ENCODE measurements at places on chromosomes 12 and 14.

GRCh38 chr14:75724414-75725204 is 63.6 kb downstream of the TTLL5 start:
- DNase-seq = no peak

DNA sequence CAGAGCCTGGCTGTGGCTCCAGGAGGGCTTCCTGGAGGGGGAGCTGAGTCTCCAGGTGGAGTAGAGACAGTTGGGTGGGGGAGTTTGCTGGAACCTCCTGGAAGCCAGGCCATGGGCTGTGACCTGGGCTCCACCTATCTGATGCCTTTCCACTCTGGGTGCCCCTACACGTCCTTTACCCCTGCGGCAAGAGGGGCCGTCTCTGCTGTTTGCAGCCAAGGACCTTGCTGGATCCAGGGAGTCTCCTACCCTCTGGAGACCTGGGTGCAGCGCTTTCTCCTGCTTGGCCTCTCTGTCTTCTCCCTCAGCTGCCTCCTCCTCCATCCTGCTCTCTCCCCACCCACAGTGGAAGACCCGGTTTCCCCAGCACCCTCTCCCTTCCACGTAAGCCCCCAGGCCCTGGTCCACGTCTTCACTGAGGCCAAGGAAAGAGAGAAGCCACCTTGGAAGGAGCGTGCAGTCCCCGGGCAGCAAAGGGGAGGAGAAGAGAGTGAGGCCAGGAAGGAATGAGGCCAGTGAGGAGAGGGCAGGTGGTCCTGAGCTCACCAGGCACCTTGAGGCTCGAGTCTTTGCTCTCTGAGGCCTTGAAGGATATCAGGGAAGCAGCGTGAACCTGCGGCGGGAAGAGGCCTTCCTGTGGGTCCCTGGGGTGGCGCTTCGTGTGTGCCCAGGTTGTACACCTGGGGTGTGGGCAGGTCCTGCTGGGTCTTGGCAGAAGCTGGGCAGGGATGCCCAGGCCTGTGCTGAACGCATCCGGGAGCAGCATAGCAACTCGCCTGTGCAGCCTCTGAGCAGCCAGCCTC is 294.3 kb upstream of the RTL1 start:
- DNase-seq = no peak

DNA sequence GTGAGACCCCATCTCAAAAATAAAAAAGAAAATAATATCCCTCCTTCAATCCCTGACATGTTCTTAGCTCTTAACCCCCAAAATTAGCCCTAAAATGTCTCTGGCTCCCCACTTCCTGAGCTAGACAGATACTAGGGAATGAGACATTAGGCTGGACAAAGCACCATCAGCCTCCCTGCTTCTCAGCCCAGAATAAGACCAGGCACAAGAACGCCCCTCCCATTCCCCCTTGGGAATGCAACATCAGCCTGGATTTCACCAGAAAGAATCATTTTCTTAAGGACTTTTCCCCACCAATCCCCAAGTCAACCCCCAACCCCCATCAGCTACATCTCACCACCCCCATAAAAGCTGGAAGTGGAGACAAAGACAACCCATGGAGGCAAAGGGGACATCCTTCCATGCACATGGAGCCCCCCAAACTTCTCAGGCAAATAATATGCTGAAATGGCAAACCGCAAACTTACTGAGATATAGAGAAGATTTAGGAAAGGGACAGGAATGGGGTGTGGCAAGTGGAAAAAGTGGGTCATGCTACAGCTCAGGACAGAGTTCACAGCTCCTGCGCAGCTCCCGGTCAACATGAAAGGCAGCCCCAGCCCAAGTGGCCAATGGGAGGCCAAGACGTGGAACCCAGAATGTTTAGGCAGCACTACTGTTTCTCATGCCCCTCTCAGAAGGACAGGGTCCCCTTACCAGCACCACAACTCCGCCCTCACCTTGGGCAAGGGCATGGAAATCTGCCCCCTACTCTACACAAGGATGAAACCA is 2.7 kb downstream of the CHD4 start:
- no peak for DNase-seq

GRCh38 chr12:40921563-40922163 is 229.4 kb downstream of the CNTN1 start:
- no peak for DNase-seq

- no peak for DNase-seq
These were observed 125.4 kb downstream of the STXBP6 start for GRCh38 chr14:24924544-24924943.

DNA sequence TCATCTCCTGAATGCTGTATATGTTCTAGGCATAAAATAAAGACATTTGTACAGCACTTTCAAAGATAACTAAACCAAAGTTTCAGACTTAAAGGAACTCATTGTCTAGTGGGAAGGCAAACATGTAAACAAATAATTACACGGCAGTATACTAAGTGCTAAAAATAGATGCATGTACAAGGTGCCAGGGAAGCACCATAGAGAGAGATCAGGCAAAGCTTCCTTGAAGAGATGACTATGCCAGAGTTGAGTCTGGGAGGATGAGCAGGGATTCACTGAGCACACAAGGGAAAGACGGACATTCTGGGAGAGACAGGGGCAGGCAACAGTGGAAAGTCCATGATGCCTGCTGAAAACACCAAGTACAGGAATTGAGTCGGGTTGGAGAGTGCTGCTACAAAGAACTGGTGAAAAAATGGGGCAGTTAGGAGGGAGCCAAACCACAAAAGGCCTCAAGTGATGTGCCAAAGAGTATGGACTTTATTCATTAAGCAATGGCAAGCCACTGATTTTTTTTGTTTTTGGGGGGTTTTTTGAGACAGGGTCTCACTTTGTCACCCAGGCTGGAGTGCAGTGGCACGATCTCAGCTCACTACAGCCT is 26.8 kb downstream of the ANKS1B start:
- no peak for DNase-seq

- DNase-seq = no peak
These were observed 166.3 kb upstream of the PTPRQ start for GRCh38 chr12:80277732-80278131.

DNA sequence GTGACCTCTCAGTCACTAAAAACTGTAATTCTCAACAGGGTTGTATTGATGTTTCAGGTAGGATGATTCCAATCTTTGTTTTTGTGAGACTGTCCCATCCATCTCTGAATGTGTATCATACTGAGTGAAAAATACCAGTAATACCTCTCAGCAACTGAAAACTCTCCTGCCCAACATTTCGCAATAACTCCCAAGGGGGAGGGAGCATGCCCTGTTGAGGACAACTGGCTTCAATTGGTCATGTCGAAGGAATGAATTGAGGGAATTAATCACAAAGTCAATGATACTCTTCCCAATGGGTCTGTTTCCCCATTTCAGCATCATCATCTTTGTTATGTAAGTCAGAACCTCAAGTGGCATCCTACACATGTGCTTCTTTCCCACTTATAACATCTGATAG is 102.4 kb upstream of the E2F7 start:
- no peak for DNase-seq

GRCh38 chr12:7868391-7868790 is 4.3 kb downstream of the SLC2A14 start:
- DNase-seq = no peak

GRCh38 chr12:88538250-88538649 is 42.0 kb downstream of the KITLG start:
- no peak for DNase-seq

GRCh38 chr12:66549050-66549389 is 129.9 kb downstream of the GRIP1 start:
- no peak for DNase-seq

DNA sequence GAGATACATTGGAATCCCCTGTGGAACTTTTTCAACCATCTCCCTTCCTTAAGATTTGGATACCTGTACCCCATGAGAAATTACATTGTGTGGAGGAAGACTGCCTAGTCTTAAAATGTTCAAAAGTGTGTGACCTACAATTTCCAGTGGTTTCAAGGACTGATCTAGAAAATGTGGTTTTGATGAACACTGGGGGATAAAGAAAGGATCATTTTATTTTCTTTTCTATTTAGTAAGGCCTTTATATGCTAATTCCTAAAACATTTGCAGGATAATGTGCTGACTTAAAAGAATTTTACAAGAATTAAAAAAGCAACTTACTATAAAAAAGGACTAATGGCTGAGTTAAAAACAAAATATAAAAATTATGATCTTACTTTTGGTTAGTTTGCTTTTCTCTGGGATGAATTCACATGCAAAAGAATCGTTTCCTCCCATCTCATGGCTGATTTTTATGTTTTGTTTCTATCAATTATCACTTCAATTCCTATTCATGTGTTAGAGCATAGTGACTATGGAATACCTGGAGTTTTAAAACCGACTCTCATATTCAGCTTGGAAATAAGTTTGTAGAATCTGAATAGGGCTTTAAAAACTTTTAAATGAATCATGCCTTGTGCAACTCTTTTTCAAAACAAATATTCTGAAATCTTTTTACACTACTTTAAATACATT is 39.9 kb upstream of the PYGL start:
- DNase-seq = no peak

DNA sequence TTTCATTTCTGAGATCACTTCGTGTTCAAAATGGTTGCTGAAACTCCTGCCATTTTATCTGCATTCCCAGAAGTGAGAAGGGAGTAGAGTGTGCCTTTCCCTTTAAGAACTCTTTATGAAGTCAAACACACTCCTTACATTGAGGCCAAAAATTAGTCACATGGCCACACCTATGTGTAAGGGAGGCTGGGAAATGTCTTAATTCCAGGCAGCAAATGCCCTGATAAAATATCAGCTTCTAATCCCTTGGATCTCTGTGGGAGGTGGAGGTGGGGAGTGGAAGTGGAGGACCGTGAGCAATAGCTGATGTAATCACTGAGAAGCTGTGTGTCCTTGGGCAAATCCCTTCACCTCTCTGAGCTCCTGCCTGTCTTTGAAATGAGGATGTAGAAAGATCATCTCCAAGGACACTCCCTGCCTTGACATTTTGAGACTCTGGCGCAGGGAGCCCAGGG is 22.7 kb upstream of the ANKRD9 start:
- no peak for DNase-seq

DNA sequence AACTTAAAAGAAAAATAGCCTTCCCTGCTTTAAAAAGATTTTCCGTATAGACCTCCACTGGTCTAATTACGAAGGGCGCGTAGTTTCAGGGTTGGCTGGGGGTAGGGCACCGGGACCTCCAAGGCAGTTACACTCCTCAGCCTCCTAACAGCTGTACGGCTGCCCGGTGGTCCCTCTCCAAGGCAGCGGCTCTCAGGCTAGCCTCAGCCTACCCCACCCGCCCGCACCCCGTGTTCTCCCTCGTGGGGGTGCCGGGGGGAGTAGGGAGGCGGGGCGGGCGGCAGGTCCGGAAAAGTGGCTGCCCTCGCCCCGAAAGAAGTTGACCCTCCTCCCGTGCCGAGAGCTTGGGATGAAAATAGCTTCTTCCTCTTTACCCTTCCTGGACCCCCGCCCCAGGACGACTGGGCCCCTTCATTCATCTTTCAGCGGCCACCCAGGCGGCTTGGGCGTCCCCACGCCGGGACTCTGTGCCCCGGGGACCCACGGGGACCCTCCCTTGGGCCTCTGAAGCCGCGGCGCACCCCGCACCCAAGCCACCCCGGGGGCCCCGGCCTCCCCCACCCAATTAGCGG is 991 bp upstream of the RCOR1 start:
- DNase-seq = no peak

GRCh38 chr12:120529641-120530417 is 871 bp upstream of the COQ5 start:
- DNase-seq = no peak

GRCh38 chr14:68333262-68333661 is 459.6 kb downstream of the ZFP36L1 start:
- no peak for DNase-seq

GRCh38 chr12:94262228-94263010 is 114.0 kb downstream of the PLXNC1 start:
- peak; percentile 95 for DNase-seq

DNA sequence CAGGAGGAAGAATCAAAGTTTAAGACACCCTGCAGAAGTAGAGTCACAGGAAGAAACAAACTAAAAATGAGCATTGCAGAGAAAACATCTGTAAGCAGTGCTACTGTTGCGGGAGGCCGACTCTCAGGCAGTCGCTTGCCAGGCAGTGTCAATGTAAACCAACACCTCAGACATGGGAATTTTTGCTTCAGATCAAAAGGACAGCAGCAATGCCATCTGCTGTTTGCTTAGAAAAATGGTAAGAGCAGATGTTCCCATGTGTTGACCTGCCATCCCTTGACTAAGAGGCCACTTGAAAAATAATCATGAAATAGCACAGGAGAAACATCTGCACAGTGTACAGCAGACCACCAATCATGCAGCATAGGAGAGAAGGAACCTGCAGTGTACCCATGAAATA is 196.6 kb downstream of the SLC25A21 start:
- no peak for DNase-seq

DNA sequence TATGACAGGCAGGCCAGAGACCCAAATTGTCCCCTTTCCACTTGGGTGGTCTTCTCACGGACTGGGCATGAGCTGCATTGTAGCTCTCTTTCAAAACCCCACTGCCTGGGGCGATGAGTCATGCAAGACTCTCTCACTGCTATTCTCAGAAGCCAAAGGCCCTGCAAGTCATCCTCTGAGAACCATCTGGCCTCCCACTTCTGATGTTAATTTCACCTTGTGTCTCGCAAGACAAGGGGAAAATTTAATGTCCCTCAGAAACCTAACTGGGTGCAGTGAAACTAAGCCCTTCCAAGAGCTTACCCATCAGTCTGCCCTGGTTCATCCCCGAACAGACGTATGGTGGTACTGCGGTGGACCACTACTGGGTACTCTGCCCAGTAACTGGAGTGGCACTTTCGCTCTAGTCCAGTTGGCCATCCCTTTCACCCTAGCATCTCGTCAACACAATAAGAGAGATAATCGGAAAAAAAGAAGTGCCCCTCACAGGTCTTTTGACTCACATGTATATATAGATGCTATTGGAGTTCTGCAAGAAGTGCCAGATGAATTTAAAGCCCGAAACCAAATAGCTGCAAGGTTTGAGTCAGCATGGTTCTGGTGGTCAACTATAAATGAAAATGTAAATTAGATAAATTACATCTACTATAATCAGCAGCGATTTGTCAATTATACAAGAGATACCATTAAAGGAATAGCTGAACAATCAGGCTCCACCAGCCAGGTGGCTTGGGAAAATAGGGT is 31.3 kb upstream of the LALBA start:
- DNase-seq = no peak

- no peak for DNase-seq
These were observed 30.5 kb downstream of the PLXNC1 start for GRCh38 chr12:94178882-94179281.

DNA sequence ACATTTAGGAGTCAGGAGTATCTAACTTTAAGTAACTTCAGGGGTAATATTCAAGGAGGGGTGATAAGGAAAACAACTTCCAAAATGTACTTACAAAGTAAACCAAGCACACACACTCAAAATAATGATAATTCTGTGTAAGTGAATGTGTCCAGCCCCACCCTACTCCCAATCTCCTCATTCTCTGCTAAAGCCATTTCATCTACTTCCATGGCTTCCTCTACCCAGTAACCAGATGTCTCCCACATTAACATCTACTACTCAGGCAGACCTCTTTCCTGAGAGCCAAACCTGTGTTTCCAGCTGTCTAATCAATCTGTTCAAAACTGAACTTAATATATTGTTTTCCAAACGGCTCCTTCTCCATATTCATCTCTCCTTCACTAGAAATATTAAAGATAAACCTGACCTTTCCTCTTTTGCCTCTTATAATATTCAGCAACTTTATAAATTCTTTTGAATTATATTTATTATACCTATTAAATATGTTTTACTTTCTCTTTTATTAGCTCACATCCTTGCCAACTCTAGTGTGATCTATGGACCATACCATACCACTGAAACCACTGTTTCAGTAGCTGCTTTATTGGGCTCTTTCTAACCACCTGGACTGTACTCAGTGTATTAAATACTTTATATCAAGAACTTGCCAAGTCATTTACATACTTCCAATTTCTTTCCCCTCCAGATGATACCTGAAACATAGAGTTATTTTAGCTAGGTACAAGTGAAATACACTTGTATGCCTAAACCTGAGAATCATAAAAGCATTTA is 170.7 kb downstream of the PPFIA2 start:
- DNase-seq = no peak

All from BJ (cell line).